Epithelial cell of esophagus (primary cell): ENCODE measurements at places on chromosomes 3 and 15.

DNA sequence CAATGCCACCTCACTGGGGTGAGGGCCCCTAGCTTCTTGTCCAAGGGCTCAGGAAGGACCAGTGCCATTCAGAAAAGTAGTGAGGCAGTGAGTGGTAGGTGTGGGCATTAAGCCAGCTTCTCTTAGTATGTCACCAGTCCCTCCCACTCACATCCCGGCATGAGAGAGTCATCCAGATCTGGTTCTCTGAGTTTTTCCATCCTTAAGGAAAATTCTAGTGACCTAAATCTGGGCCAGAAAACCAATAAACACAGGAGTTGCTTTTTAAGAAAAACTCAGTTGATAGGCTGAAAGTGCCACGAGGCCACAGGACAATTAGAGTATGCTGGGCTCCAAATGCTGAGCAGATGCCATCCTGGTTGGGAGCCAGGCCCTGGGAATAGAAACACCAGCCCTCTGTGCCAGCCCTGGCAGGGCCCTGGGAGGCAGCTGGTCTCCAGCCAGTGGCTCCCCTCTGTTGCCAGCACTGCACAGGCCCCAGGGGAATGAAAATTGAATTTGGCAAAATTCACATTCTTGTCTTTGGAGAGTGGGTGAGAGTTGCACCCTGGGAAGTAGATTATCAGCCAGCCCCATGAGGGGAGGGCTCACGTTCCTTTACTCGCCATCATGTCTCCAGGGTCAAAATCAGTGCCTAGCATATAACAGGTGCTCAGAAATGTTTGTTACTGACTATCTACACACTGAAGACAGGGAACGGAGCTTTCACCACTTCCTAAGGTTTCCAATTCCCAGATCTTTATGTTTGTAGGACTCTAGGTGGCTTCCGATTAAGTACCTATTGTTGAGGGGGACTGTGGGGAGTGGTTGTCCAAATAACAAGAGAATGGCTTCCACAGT, 52.8 kb downstream of the FAM43A start:
- DNase-seq: peak; percentile 81

DNA sequence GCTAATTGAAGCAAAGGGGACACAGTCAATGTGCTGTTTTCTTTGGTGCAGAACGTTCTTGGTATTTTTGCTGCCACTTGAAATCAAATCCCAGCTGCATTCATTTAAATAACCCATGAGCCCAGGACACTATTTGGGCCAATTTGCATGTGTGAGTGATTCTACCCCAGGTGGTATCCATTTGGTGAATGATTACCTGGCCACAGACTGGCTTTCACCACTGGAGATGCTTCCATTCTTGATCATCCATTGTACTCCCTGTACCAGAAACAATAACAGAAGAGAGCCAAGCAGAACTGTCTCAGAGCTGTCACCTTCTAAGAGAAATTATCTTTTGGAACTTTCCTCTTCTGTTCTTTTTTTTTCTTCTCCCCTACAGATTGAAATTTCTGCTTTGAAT, 139.7 kb upstream of the RARB start:
- DNase-seq: no peak

- no peak for DNase-seq
These were observed 40.2 kb upstream of the ARF4 start for GRCh38 chr3:57637391-57637790.

DNA sequence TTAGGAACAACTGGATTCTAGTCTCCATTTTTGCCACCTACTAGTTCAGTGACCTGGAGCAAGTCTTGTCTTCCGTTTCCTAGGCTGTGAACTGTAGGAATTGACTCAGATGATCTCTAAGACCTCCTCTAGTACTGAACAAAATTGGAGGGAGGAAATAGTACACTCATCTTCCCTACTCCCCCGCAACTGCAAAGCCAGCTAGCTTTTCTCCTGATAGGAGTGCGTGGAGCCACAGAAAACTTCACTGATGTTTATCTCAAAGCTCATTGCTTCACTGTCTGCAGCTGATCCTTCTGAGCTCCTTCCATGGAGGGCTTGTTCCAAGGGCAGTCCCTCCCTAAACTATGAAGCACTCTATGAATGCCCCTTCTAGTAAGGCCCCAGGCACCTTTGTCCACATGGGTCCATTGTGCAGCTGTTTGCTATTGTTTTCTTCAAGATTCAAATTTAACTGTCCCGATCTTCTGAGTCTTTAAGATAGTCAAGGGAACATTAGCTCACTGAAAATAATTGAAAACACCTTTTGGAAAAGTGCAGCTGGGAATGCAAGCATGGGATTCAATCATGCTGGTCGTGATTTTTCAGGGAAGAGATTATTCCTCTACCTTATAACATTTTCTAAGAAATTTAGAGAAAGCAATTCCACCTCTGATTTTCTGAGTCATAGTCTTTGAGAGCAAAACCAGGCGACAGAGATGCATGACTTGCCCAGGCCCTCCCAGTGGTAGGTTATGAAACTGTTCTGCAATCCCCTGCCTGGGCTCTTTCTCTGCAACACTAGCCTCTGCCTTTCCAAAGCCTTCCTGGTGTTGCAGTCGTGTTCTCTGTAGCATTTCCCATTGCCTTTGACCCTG, 24.3 kb downstream of the FILIP1L start:
- peak; percentile 61 for DNase-seq

DNA sequence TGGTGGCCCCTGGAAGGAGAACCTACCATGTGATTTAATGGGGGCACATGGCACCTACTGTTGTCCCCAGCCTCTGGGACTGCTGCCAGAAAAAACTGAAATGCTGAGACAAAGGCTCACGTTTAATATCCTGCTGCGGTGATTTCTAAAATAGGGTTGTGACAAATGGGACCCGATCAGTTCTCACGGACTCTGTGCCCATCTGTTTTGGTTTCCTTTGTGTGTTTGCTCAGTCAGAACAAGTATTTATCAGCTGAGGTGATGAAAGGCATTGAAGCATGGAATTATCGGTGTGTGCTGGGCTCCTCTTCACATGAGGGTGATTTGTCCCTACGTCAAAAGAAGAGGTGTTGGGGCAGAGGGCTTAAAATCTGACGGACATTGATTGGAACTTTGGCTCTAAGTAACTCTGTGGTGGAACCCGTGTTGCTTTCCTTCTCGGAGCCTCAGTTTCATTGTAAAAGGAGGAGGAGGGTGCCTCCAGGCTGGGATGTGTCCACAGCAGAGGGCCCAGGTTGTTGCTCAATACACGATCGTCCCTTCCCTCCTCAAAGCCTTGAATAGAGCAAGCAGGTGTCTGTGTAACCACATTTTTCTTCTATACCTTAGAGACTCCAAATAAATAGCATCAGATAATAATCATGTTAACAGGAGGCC, 283.3 kb upstream of the RGMA start:
- no peak for DNase-seq

DNA sequence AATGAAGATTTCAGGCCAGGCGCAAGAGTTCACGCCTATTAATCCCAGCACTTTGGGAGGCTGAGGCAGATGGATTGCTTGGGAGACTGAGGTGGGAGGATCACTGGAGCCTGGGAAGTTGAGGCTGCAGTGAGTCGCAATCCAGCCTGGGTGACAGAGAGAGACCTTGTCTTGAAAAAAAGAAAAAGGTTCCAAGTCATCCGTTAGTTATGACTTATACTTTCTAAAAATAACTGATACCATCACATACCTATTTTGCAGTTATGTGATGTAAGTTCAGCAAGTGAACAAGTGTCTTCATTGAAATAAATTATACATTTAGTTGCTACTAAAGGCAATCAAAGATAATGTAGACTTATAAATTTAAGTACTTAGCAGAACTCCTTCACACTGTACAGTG, 22.1 kb downstream of the CLPX start:
- no peak for DNase-seq

GRCh38 chr3:37741644-37742043, 120.0 kb upstream of the CTDSPL start:
- DNase-seq: peak; percentile 49

DNA sequence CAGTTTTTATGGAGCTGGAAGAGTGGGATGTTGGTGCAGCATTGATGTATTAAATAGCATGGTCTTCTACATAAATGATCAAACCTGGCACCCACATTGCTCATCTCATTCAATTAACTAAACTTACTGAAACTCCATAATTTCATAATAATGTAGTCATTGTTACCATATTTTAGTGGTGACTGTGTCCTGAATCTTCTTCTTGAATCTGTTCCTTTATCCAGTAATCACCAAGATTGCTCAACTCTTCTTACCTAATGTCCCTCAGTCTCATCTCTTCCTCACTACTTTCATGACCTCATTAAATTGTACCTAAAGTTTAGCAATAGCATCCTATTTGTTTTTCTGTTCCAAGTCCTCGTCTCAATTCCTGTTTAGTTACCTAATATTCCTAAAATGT, 69.8 kb downstream of the FGF7 start:
- peak; percentile 88 for DNase-seq

DNA sequence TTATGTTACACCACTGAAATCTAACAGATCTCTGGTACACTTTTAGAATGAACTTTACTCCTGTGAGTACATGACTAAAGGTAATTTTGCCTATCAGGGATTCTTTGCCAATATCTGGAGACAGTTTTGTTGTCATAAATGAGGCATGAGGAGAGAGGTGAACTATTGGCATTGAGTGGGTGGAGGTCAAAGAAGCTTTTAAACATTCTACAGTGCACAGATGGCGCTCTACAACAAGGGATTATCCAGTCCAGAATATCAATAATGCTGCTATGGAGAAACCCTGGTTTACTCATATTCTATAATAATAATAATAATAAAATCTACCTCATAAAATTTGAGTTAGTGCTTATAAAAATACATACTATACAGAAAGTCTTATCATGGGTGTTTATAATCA, 702.3 kb downstream of the SI start:
- no peak for DNase-seq

- no peak for DNase-seq
These were observed 610.0 kb upstream of the ZNF385D start for GRCh38 chr3:22360970-22361369.

- DNase-seq: no peak
These were observed 730.1 kb upstream of the NR2F2 start for GRCh38 chr15:95600367-95600766.

GRCh38 chr3:132435911-132436425, 18.7 kb downstream of the DNAJC13 start:
- DNase-seq: no peak
